ENCODE measurements at places on chromosomes 16 and 17.

DNA sequence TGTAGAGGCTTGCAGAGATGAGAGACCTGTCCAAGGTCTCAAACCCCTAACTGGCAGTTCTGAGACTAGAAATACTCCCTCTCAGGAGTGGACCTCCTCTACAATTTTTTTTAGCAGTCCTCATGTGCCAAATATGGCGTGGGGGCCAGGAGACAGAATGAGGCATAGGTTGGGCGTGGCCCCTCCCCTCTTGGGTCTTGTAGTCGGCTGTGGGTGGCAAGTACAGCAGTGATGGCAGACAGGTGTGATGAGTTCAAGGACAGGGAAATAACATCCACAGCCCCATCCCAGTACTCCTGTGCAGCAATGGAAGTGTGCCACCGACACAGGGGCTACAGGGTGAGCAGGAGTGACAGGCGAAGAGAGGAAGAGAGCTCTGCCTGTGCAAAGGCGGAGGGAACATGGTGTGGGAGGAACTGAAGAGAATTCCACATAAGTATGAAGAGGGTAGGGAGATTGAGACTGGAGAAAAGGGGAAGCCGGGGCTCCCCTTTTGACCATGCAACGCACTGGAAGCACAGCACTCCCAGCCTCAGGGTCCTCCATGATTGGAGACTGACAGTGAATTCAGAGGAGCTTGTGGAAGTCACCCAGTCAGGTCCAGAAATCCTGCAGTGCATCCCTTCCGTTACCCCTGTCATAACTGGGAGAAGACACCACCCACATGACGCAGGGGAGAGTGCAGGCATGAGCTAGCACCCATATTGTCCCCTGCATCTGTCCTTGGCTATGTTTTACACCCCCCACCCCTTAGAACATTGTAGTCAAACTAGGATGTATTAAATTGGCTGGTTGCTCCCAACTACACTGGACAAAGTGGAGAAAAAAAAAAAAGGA, 14.8 kb upstream of the CETP start:
- no peak for DNase-seq

DNA sequence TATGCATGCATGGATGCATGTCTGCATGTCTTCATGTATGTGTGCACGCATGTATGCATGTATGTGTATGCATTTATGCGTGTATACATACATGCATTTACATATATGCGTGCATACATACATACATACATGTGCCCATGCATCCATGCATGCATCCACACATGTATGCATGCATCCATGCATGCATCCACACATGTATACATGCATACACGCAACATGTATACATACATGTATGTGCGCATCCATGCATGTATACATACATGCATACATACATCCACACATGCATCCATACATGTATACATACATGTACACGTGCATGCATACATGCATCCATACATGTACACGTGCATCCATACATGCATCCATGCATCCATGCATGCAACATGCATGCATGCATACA, 29.8 kb upstream of the DLX3 start:
- DNase-seq, result no peak

DNA sequence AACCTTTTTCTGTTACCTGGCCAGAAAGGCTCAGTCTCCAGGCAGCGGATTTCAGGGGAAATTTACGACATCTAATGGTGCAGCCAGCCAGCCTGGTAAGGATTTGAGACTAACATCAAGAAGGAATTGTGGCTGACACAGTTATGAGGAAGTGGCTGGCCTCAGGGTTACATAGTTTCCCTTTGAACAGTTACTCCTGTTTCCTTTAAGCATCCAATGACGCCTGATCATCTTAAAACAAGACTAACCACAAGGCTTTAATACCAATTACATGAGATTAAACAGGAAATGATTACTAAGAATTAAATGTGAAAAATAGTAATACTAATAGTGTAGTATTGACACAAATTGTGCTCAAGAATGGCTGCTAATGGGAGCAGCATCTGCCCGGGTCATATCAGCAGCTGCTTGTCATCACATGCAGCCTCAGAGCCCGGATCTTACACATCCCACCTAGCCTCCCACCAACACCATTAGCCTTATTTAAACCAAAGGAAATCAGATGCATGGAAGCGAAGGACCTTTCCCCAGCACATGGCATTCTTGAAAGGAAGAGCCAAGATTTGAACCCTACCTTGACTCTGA, 431.8 kb downstream of the PMP22 start:
- DNase-seq, result peak; percentile 47

- no peak for DNase-seq
Observed at GRCh38 chr17:28662527-28662829, 473 bp downstream of the SUPT6H start.

GRCh38 chr17:38663964-38664644, 10.7 kb downstream of the EPOP start:
- no peak for DNase-seq

GRCh38 chr17:2635241-2635640, 41.8 kb downstream of the PAFAH1B1 start:
- no peak for DNase-seq

DNA sequence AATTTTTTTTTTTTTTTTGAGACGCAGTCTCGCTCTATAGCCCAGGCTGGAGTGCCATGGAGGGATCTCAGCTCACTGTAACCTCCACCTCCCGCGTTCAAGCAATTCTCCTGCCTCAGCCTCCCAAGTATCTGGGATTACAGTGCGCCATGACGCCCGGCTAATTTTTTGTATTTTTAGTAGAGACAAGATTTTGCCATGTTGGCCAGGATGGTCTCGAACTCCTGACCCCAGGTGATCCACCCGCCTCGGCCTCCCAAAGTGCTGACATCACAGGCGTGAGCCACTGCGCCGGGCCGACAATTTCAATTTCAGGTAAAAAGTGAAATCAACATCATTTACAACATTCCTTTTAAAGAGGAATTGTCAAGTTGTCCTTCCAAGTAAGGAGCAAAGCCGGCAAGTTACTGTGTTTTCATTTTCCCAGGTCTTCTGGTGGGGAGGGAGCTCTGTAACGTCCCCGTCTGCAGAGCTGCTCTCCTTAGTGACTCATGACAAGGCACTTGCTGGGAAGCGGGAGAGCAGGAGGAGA, 873 bp downstream of the NPLOC4 start:
- no peak for DNase-seq

GRCh38 chr16:28126684-28127620, 63.4 kb upstream of the GSG1L start:
- no peak for DNase-seq

- no peak for DNase-seq
Observed at GRCh38 chr16:78659216-78659615, 559.8 kb downstream of the WWOX start.
